Activated T-helper 9 cell treated with anti-CD3 and anti-CD28 coated beads, Interleukin-2, amount 50 U/mL, for 16 hours (primary cell): ENCODE measurements at places on chromosomes 3 and 15.

DNA sequence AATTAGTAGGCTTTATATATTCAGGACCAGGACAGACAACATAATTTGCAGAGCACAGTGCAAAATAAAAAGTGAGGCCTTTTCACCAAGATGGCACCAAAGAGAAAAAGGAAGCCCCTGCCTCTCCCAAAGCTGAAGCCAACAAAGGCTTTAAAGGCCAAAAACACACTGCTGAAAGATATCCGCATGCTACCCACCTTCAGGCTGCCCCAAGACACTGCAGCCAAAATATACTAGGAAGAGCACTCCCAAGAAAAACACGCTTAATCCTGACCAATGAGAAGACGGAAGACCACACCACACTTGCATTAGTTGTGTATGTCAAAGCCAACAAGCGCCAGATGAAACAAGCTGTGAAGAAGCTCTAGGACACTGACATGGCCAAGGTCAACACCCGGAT lies 38.0 kb downstream of the PIK3CB start:
- no peak for DNase-seq

- DNase-seq = no peak
These were observed 82.6 kb downstream of the TGFBR2 start for GRCh38 chr3:30688776-30689641.

DNA sequence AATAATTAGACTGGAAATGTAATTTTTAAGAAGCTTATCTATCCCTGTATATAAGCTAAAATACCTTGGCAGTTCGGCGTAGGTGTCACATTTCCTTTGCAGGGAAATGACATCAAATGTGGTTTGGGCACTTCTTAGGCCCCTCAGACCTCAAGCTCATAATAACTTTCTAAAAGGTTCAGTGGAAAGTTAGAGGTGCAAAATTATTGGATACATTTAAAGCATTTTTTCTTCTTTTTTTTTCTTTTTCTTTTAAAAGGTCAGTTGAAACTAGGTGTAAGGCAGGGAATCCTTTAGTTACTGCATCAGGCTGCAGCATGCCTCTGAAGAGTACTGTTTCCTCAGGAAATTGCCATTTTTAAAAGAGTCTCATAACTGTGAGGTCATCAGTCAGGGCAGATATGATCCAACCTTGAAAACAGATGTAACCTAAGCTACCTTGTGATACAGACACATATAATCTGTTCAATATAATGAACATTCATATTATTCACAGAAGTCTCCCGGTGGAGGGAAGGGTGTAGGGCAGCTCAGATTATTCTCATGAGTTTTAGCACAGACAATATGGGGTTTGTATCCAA lies 4.8 kb downstream of the SACM1L start:
- DNase-seq = no peak

DNA sequence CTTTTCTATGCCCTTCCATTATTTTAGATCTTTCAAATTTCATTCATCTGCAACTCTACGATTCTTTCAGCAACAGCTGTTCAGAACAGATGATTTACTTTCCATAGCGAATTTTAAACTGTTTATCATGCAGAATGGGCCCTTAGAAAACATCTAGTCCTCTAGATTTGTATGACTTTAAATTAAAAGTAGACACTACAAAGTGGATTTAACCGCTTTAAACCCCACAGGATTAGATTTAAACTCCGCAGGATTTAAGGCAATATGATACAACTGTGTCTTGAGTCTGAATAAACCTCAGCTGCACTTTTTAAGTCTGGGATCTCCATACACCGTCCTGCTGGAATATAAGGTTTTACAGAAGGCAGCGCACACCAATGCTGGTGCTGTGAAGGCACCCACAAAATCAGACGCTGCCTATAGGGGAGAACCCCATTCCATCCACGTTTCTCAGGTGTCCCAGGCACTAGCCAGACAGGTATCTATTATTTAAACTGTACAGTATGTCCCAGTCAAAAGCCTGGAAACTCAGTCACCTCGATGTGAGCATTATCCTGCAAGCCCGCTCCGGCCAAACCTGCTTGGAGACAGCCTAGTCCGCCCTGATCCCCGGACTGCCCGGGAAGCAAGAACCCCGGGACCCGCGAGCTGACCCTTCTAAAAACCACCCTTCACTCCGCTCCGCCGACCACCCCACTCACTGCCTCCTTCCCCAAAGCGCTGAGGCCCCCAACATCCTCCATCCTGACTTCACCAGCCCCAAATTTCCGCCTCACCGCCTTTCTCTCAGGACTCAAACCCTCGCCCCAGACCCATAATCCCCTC lies 768 bp downstream of the ANO10 start:
- DNase-seq = no peak

GRCh38 chr3:150345021-150345538 lies 63.0 kb upstream of the TSC22D2 start:
- DNase-seq = no peak

DNA sequence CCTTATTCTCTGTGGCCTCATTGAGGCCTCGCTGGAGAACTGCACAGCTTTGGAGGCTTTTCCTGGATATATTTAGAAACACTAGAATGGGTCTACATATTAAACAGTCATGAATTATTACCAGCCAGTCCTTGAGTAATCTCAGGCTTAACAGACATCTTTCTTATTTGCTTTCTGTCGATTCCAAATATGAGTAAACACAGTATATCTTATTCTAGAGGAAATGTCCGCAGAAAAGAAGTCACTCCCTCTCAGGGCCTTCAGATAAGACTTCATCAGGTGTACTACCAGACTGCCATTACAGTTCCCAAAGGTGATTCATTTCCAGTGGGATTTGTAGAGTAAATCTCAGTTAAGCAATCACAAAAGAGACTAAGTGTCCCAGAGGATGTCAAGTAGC lies 310.7 kb downstream of the RBMS3 start:
- DNase-seq = no peak

DNA sequence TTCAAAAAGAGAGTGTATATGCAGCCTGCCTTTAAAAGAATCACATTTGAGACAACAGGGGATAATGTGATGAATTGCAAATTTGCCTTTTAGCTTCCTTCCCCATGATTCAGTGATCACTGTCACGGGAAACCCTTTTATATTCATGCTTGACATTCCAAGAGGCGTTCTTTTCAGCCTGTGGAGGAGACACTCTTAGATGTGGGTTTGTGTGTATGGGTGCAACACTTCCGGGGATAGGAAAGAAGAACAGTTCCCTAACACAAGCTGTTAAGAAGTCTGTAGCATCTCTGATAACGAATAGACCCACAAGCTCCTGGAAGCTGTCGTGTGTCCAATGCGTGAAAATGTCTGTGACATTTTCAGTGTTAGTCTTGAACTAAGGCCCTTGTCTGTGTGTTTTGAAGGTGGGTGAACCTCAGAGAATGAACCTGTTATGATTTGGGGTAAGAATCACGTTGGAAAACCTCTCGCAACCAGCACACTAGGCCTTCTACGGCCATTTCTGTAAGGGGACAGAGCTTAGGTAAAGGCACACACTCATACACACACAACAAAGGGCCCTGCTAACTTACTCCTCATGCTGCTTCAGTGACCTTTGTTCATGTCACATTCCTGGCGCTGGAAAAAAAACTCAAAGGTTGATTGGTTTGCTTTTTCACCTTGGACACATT lies 229.2 kb upstream of the ST8SIA2 start:
- no peak for DNase-seq

DNA sequence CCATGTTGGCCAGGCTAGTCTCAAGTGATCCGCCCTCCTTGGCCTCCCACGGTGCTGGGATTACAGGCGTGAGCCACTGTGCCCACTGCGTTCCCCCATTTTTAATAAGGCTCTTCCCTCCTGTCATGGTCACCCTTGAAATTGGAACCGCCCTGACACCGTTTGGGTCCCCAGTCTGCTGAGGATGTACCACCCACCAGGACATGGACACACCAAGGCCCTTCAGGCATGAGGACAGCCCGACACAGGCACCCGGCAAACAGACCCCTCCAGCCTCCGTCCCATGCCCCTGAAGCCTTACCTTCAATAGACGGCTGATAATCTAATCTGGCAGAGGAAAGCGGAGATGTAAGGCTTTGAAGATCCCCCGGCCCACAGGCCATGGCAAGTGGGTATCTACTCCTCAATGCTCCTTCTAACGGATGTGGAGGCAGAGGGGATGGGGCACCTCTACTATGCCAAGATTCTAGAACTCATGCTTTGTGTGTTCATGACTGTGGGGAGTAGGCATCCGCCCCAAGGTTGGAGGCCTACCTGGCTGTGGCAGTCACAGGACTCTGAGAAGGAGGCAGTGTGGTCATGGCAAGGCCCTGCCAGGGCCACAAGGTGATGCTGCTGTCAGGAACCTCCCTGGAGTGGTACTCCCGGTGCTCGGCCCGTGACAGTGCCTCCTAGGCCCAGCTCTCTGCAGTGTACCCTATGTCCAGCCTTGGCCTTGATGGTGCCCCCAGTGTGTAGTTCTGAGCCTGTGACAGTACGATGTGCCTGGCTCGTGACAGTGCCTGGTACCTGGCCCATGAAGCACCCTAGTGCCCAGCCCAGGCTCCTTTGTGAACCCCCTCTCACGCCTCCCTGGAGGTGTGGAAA lies 18.6 kb upstream of the PRSS50 start:
- no peak for DNase-seq

GRCh38 chr3:113898892-113899291 lies 48.9 kb upstream of the ZDHHC23 start:
- no peak for DNase-seq

- no peak for DNase-seq
These were observed 90.8 kb upstream of the FGF12 start for GRCh38 chr3:192818126-192818525.

DNA sequence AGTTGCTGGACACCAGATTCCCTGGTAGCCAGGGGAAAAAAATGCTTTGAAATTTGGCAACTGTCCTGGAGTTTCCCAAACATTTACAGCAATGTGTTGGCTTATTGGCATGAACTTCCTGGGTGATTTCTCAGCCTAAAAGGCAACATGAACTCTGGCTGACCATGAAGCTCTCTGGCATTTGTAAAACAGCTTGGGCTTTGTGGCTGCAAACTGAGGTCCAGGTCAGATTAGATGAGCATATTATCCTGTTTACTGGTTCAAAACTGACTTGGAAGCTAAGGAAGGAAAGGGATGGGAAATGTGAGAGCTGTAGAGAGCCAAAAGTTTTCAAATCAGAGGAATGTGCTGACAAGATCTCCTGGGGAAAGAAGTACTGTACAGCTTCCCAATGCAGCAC lies 139.0 kb downstream of the P3H2 start:
- DNase-seq = no peak

- DNase-seq = no peak
These were observed 49.9 kb upstream of the RYK start for GRCh38 chr3:134300520-134300919.

DNA sequence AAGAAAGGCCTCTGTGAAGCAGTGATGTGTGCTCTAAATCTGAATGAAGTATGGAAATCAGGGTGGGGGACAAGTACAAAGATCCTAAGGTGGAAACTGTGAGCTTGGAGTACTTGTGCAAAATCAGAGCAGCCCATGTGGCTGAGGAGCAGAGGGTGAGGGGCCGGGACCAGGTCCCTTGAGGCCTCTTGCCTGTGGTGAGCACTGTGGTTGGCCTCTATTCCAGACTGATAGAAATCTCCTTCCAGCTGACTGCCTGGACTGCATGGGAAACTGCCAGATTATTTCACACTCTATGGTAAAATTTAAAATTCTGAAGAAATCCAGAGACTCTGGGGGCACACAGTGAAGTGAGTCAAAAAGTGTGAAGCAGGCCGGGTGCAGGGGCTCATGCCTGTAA lies 81.4 kb downstream of the TM4SF4 start:
- no peak for DNase-seq

DNA sequence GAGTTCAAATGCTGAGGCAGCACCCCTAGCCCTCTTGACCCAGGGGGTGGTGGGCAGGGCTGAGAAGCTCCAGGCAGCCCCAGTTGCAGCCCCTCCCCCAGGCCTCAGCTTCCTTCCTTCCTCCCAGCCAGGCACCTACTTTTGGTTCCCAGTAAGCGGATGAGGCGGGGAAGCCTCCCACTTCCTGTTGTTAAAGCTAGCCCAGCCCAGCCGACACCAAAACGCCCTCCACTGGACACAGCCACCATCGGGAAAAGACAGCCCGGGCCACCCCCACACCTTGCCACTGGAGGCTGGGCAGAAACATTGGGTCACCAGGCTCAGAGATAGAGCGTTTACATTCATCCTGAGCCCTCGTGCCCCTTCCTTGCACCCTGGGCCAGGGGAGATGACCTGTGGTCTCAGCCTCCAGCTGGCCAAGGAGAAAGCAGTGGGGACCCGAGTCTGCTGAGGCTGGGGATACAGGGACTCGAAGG lies 3.5 kb downstream of the DUSP7 start:
- DNase-seq = peak; percentile 30

- DNase-seq = no peak
These were observed 610.9 kb upstream of the ALCAM start for GRCh38 chr3:104755791-104756190.

DNA sequence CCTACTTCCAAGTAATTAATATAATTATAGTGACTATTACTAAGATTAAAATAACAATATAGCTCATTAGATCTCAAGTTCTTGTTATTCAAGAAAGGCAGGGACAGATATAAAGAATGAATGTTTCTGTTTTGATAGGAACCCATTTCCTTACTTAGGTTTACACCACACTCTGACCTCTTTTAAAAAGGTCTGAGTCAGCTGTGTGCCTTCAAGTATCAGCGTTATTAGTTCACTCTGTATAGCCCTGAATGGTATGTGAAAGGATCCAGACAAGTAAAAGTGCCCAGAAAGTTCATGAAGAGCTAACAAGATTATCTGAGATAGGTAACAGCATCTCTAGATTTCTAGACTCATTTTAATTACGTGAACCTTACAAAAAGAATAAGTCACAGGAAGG lies 28.9 kb downstream of the PDCD10 start:
- DNase-seq = no peak

DNA sequence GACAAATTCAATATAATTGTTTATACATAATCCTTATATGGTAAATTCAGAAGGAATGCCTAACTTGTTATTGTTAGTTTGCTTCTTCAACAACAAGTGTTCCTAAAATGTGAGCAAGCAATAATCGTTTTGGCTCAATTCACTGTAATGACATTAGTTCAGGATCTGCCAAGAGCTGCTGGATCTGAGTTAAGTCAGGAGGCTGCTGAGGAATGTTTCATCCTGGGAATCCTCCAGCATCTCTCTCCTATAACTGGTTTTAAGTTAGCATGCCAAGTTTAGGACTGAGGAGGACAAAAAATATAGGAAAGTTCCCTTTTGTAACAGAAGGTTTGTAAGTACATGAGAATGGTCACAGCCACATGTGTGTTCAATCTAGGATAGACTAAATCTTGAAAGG lies 4.9 kb upstream of the GTF2A2 start:
- no peak for DNase-seq

DNA sequence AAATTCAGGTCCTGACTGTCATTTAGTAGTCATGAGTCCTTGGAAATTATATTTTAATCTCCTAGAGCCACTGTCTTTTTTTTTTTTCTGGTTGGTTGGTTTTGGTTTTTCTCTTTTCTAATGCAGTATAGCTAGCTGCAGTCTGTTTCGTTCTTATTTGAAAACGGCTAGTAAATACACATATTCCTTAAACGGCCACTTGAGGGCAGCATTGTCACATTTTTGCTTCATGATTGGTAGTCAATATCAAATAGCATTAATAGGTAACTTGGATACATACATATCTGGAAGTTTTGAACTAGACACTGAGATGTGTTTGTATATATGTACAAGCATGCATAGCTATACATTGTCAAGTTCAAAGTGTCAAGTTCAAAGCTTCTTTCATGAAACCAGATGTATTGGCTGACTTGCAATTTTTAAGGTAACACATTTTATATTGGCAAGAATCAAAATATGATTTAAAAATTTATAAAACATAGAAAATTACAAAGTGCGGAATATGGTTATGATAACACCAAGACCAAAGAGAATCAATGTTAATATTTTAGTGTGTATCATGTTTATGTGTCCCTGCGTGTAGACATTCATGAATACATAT lies 22.5 kb downstream of the GABRA5 start:
- DNase-seq = no peak

- DNase-seq = no peak
These were observed 5.2 kb downstream of the GRM2 start for GRCh38 chr3:51712038-51712420.
